ENCODE measurements at places on chromosomes 3 and 15.

DNA sequence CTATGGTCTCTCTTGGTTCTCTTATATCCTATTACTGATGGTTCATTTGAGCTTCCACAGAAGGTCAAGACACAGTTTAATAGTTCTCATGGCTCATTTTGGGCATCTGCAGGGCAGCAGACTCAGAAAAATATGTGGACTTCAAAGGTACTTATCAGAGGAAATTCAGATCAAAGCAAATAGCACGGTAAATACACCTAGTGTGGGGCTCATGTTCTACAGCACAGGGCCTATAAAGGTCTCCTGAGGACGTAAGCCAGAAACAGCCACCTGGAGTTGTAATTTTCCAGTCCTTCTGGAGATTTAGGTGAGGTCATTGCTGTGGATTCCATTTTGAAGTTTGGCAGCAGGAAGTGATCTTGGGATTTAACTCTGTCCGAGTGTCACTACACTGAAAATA lies 134.5 kb upstream of the SGO1 start:
- no peak for DNase-seq

DNA sequence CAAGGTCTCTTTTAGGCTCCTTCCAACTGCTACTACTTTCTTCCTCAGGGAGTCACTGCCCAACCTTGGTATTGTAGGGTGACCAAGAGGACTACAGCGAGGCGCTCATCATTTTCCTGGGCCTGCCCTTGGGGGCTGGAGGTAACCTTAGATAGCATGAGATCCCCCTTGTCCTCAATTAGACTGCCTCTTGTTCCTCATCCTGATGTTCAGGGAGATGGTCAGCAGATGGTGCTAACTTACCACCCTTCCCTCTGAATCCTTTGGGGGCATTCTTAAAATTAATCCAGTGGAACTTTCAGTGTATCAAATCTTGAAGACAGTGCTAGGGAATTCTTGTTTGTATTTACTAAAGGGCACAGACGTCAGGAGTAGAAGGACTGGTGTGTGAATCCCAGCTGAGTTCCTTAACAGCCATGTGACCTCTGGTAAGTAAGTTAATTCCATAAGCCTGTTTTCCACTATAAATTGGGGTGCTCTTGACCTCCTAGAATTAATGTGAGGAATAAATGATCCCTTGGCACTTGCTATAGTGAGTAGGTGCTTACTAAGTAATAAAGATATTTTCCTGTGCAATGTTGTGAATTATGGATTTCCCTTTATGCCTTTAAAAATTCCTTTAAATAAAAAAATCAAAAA lies 4.1 kb upstream of the CLPX start:
- peak; percentile 55 for DNase-seq

- DNase-seq, result no peak
These were observed 485.5 kb upstream of the SUCLG2 start for GRCh38 chr3:68139897-68140296.

- DNase-seq, result no peak
These were observed 42.2 kb upstream of the GNB5 start for GRCh38 chr15:52233405-52233804.

DNA sequence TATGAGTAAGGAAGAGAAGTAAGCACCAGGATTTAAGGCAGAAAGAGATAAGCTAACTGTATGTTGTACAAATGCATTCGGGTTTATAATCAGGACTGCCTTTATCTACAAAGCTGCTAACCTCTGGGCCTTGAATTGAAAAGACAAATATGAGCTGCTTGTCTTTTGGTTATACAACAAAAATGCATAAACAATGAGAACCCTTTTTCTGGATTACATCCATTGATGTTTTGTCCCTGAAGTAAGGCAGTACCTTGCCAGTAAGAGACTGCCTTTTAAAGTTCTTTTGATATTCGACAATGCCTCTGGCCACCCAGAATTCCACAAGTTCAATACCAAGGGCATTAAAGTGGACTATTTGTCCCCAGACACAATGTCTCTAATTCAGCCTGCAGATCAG lies 280.7 kb downstream of the ZNF621 start:
- no peak for DNase-seq

- no peak for DNase-seq
These were observed 4.2 kb downstream of the RHCG start for GRCh38 chr15:89492111-89492641.

GRCh38 chr15:37075777-37076176 lies 24.6 kb downstream of the MEIS2 start:
- DNase-seq, result no peak

GRCh38 chr15:31321418-31321817 lies 5.2 kb upstream of the KLF13 start:
- no peak for DNase-seq

DNA sequence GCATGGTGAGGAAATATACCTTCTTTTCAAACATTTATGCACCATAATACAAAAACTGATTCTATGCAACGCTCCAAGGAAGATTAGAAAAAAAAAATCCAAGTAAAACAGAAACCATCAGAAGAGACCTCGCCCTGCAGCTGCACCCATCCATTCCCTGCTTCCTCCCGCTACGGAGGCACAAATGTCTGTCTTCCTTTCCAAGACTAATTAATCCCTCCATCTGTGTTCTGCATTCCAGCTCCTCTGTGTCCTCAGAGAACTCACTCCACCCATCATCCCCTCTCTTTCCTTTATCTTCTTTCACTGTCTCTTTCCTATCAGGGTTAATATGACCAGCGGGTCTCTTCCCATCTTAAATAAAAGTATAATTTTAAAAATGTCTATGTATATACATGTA lies 196.1 kb downstream of the ADAMTSL3 start:
- DNase-seq, result no peak

- no peak for DNase-seq
These were observed 24.3 kb downstream of the CCR3 start for GRCh38 chr3:46266598-46266997.

DNA sequence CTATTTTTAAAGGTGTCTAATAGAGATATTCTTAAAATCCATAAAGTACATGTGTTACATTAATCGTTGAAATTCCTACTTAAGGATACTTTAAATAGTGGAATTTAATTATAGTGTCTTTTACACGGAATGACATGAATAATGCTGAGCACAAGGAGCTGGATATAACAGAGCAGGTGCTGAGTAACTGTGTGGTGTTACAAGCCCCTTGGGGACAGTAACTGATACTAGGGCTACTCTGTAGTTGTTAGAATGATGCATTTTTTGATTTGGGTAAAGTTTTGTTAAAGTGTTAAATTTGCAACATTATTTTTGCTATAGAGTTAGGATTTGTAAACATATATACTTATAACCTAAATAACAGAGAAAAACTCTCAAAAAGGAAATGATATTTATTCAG lies 1496.1 kb downstream of the OTOL1 start:
- no peak for DNase-seq

DNA sequence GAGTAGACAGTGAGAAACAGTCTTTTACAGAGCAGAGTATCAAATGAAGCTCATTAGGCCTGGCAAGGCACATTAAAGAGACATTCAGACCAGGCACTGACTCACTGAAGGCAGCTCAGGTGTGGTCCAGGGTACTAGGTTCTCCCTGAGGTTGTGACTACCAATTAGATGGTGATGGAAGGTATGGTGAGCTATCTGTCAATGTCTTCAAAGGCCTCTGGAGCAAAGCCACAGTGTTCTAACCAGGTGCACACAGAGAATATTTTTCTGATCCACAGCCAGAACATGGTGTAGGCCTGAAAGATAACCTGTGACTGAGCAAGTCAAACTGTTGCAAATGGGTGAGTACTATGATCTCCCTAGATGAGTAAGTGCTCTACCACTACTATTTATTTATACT lies 51.5 kb downstream of the EOMES start:
- no peak for DNase-seq

GRCh38 chr3:23835802-23836201 lies 30.0 kb downstream of the UBE2E1 start:
- no peak for DNase-seq

DNA sequence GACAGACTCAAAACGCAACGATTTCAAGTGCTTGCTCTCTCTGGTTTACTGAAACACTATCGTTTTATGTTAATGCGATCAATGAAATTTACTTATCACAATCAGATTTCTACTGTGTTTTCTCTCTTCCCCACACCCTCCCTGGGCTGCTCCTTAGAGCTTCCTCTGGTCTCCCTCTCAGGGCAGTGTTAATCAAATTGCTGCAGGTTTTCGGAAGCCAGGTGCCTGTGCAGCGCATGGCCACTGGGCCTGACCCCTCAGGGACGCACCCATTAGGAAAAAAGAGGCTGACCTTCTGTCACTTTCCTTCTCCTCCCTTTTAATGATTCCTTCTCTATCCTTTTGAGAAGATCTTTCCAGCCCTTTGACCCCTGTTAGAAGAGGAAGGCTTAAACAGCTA lies 134.5 kb upstream of the ONECUT1 start:
- DNase-seq, result no peak

GRCh38 chr15:101174152-101174920 lies 77.5 kb downstream of the CHSY1 start:
- DNase-seq, result no peak

DNA sequence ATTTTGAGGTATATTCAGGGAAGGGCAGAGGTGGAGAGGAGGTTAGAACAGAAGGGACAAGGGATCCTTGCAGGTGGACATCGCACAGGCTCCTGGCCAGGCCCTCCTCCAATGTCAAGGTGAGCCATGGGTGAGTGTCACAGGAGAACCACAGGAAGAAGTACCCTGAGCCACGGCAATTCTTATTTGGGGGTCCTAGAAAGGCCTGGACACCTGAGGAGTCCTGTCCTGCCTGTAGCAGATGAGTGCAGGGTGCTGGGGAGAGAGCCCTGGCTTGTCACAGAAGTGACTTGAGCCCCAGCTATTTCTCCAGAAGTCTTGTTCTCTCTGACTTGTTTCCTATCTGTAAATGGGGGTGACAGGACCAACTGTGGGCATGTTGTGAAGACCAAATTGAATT lies 4.3 kb downstream of the SLC6A20 start:
- DNase-seq, result no peak

- DNase-seq, result no peak
These were observed 10.0 kb downstream of the PRKCD start for GRCh38 chr3:53171064-53171418.

GRCh38 chr3:23455775-23456174 lies 252.6 kb downstream of the UBE2E2 start:
- DNase-seq, result no peak

- no peak for DNase-seq
These were observed 1.6 kb upstream of the MTHFS start for GRCh38 chr15:79898369-79898768.

DNA sequence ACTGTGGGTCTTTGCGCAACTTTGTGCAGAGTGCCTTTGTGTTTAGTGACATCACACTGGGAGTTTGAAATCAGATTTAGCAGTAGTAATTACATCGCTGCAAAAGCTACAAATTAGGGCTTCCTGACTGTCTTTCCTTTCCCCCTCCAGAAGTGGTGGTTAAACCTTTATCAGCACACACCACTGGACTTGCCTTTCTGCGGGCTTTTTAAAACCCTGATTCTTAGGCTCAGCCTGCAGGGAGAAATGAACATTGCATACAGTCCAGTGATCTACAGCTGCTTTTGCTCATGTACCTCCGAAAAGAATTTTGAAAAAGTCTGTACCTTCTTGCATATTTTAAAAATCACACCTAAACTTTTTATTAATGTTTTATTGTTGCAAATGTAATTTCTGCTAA lies 219.7 kb upstream of the NAALADL2 start:
- no peak for DNase-seq

DNA sequence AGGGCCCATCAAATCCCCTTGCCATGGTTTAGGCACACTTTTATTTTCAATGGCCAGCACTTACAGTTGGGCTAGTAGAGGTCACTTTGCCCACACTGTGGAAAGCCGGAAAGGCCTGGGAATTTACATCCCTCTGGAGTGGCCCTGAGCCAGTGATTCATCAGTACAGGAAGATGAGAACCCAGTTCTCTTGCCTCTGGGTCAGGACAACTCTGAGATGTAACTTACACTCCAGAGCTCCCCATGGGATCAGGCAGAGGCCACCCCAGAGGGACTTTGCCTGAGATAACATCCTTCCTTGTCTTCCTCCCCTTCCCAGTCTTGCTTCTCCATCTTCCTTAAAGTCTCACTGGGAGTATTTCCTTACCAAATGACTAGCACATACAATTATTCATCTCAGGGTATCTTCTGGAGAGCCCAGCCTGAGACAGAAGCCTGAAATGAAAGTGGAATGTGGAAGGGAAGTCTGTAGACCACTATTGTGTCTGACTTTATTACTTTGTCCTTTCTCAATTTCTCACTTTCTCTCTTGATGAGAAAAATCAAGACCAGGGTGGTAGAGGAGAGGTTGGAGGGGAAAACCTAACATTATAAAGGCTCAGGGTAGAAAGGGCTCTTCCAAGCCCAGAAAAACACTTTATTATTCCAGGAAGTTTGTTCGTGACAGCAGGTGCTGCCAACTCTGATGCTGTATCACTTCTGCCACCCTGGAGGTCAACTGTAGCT lies 220.8 kb downstream of the ZNF621 start:
- DNase-seq, result no peak

DNA sequence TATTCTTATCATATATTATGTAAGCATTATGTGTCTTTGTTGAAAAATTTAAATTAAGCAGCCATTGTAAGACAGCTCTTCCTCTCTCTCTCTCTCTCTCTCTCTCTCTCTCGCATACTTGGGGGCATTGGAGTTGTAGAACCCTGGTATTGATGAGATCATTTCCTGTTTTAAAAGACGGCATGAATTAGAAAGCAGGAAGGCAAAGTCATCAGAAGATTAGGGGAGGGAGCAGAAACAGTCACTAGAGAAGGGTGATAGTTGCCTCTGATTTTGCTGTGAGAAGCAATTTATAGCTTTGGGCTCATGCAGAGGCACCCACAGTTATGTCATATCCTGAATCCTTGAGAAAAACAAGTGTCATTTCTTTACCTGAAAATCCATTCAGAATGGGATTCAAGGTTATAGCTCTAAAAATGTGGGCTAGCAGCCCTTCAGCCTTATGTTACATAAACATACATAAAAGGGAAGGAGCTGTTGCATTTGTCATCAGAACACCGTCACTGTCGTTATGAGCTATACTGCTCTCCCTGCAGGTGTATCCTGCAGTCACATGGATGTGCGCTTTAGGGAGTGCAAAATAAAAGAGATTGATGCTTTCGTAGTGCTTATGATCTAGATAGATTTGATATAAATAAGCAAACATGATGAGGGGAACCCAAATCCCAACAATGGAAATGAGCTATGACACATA lies 213.8 kb downstream of the NR1D2 start:
- no peak for DNase-seq

GRCh38 chr3:69058180-69058946 lies 6.2 kb upstream of the TMF1 start:
- no peak for DNase-seq

DNA sequence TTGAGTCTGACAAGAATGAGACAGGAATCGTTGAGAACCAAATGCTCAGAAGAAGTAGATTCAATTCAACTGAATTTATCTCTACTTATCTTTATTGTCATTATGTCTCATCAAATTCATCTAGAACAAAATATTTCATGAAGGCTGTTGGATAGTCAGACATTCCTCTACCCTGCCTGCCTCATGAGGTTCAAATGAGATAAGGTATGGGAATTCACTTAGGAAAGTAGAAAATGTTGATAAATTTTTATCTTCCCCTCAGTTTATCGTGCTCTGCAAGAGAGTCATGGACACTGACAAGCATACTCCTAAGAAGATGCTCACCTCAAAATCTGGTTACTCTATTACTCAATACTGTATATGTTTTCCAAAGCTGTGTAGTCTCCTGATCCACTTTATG lies 149.7 kb upstream of the CDIN1 start:
- no peak for DNase-seq

Data from right kidney (tissue), 9 donors.